ENCODE measurements at places on chromosomes 3 and 15.

- DNase-seq = no peak
Observed at GRCh38 chr3:190848870-190849269, 13.6 kb downstream of the GMNC start.

GRCh38 chr3:39990532-39990931 lies 181.1 kb downstream of the MYRIP start:
- DNase-seq = peak; percentile 0

- no peak for DNase-seq
Observed at GRCh38 chr3:50194128-50194902, 2.9 kb downstream of the GNAT1 start.

DNA sequence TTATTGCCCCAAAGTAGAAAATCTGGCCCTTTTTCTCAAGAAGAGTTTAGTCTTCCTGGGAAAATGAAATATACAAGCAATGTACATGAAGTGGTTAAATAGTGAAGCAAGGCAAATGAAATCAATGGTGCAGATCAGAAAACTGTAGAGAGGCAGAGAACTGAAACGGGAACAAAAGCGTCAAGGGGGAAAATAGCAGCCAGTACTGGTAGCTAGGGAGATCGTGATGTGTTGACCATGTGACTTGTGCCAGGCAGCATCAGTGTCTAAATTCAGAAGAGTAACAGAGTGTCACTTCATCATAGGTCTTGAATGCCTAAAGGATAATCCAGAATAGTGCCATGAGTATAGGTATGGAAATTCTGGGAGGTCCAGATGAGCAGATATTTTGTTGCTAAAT lies 163.1 kb downstream of the CHL1 start:
- DNase-seq = no peak

- no peak for DNase-seq
Observed at GRCh38 chr3:184181596-184181995, 4.4 kb upstream of the ABCF3 start.

- no peak for DNase-seq
Observed at GRCh38 chr3:171428321-171428787, 31.9 kb downstream of the TNIK start.

DNA sequence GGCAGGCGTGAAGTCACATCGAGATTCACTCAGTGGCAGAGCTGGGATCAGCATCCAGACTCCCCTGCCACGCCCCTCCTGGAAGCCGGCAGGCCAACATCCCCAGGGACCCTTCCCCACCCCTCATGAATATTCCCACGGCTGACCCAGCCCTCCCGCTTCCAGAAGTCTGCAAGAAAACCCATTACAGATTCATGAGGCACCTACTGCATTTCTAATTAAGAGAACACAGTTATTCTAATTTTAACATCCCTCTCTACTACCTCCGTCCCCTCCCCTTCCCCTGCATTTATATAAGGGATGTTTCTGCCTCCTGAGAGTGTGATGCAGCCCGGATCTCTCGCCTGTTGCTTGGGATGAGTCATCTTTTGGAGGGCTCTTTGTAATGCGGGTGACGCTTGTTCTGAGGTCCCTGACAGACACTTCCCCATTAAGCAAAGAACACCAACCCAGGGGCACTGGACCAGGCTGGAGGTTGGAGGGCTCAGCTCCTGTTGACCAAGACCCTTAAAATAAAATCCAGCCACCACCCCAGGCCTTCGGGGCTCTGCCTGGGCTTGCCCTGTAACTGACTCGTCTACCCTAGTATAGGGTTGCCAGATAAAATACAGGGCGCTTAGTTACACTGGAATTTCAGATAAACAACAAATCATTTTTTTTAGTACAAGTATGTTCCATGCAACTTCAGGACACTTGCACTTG lies 118.7 kb downstream of the NUP210 start:
- DNase-seq = peak; percentile 39

- DNase-seq = no peak
Observed at GRCh38 chr15:67241132-67241855, 13.2 kb downstream of the AAGAB start.

DNA sequence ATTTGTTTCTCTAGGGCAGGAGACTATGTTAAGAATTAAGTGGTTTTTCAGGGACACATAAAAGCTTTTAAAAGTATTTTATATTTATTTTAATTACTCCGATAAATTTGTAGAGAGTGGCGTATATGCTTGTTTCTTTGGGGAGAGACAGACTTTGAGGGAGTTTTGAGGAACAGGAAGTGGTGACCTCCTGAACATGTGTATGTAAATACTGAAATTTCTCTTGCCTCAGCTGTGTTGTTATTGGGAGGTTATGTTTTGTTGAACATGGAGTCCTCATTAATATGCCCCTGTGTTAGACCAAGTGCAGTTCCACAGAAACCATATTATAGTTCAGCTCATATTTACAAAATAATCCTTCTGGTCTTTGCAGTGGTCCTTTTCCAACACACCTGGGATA lies 41.8 kb upstream of the UTS2B start:
- DNase-seq = no peak

DNA sequence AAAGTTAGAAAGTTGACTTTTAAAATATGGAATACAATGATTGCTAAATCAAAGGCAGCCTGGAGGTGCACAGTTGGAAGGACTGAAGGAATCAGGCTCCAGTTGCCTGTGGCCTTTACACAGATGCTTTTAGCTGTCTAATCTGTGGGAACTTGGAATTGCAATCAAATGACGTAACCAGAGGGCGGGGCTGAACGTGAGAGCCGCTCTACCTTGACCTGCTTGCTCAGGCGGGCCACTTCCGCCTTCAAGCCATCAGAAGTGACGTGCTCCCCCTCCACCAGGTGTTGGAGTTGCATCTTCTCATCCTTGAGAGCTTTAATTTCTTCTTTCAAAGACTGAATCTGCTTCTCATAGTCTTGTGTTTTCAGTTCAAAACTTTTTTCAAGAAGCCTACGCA lies 37.7 kb upstream of the GNB5 start:
- no peak for DNase-seq

DNA sequence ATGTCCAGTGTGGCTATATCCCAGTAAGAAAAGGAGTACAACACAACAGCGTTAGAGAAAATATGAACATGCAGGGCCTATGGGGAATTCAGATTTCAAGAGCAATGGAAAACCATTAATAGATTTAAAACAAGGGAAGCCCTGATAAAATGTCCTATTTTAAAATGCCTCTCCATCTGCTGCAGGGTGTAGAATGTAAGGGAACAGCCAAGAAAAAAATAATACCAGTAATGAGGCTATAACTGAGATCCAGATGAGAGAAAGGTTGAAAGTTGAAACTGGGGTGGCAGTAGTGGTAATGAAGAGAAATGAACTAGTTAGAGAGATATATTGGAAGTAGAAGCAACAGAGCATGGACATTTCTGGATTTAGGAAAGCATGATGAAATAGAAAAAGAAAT lies 226.1 kb downstream of the KCNMB2 start:
- no peak for DNase-seq

GRCh38 chr3:108947855-108948254 lies 5.8 kb downstream of the GUCA1C start:
- DNase-seq = no peak

DNA sequence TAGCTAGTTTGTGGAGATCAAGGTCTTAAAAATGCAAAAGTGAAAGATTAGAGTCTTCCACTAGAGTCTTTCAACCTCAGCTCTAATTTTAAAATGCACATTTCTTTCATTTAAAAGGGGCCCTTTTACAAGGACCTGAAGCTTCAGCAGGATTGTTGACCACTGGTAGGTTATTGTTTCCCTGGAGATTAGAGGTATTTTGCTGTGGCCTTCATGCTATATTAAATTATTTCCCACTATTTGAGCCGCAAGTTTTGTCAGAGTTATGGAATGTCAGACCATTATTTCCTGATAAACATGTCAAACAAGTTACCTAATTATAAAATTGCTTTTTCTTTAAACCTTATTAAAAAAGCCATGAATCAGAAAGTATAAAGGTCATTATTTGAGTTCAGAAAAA lies 103.1 kb upstream of the CCNL1 start:
- no peak for DNase-seq

DNA sequence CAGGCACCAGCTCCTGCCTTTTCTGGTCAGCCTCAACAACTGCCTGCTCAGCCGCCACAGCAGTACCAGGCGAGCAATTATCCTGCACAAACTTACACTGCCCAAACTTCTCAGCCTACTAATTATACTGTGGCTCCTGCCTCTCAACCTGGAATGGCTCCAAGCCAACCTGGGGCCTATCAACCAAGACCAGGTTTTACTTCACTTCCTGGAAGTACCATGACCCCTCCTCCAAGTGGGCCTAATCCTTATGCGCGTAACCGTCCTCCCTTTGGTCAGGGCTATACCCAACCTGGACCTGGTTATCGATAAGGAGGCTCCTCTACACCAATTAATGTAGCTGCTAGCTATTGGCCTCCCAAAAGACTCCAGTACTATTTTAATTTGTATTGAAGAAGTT lies 38.9 kb downstream of the TFG start:
- DNase-seq = no peak

- DNase-seq = no peak
Observed at GRCh38 chr3:168598250-168598649, 502.5 kb upstream of the GOLIM4 start.

- DNase-seq = no peak
Observed at GRCh38 chr3:16101295-16102186, 72.9 kb upstream of the GALNT15 start.

GRCh38 chr15:100544338-100544841 lies 15.6 kb upstream of the CERS3 start:
- no peak for DNase-seq

GRCh38 chr3:127041264-127041820 lies 58.4 kb downstream of the PLXNA1 start:
- no peak for DNase-seq

DNA sequence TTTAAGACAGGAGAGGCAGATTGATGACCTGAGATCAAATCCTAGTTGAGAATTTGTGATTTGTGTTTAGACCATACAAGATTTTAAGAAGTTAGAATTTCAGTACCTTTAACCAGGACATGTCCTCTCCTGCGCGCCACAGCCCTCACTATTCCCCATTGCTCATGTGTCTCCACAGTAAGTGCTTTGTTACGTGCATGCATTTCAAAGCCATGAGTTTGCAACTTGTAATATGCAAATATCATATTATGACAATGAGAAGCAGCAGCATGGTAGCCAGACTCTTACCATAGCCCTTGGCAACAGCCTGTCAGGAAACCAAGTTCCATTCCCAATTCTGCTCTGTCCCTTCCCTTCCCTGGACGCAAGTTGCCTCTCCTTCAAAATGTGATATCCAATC lies 73.3 kb upstream of the ATP13A5 start:
- no peak for DNase-seq

DNA sequence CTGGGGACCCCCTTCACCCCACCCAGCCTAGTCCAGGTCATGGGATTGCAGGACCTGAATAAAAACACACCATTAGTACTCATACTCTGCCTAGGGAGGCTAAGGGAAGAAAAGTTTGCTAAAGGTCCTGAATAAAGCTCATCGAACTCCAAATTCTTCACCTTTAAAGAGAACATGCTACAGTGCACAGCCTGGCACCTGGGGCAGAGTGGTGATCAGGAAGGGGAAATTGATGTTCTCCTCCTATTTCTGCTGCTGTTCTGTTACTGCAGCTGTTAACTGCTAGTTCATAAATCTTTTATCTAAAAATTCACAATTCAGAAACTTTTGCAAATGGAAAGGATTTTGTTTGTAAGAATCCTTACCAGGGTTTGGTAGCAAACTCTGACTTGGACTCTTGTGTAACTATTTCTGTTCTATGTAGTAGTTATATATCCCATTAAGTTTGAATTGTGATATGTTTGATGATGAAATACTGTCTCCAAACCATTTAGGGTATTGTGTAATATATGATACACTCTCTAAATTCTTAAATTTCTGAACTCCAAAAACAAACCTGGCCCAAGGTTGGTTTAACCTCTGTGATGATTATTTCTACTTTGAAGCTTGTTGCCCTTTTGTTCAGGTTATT lies 27.9 kb downstream of the MCTP2 start:
- DNase-seq = no peak

DNA sequence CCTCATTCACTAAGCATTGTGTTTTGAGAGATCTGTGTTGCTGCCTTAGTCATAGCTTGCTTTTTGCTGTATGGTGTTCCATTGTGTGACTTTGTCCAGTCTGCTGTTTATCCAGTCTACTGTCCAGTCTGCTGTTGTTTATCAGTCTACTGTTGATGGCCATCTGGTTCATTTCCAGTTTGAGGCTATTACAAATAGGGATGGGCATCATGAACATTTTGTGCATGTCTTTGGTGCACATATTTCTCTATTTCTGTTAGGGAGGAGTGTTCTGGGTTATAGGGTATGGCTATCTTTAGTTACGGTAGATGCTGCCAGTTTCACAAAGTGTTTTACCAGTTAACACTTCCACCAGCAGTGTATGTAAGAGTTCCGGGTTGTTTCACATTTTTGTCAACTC lies 22.2 kb upstream of the CLEC3B start:
- no peak for DNase-seq

- DNase-seq = no peak
Observed at GRCh38 chr15:25852661-25853524, 10.2 kb downstream of the ATP10A start.

DNA sequence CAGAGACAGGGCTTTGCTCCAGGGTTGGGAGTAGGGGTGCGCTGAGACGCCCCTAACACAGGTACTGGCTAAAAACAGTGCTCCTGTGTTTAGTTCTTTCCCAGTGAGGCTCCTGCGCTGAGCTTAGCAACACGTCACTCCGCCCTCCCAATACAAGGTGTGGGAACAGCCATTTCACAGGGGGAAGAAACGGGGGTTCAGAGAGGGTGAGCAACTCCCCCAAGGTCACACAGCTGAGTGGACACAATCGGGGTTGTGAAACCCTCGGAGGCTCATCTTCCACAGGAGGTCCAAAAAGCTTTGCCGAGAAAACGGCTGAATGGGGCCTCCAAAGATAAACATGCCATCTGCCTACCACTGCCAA lies 628 bp downstream of the PRRT3 start:
- no peak for DNase-seq

- no peak for DNase-seq
Observed at GRCh38 chr3:174218016-174218415, 641.1 kb upstream of the NAALADL2 start.

GRCh38 chr15:61275901-61276300 lies 46.8 kb upstream of the RORA start:
- peak; percentile 89 for DNase-seq

- DNase-seq = no peak
Observed at GRCh38 chr3:169710619-169711018, 47.1 kb upstream of the MECOM start.

Data from DMS153 (cell line).